ENCODE measurements at places on chromosomes 13 and 19.
A peak's percentile ranks its signal among the peaks of the same experiment; 100 is the strongest.

GRCh38 chr13:31063772-31064171, 97.9 kb downstream of the HSPH1 start:
- no peak for DNase-seq

DNA sequence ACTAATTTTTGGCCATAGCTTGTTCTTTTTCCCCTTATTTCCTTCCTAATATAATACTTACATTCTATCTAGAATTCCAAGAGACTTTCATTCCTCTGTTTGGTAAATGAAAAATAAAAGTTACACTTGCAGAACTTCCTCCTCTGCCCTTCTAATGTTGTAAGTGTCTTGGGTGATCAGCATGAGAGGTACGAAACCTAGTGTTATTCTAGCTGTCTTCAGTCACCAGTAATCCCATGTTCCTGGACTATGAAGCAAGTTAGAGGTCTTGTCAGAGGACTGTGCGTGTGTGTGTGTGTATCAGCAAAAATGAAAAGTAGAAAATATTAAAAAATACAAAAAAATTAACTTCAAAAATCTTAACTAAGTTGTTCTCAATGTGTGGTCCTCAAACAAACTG, 307.0 kb downstream of the SPRY2 start:
- no peak for DNase-seq

DNA sequence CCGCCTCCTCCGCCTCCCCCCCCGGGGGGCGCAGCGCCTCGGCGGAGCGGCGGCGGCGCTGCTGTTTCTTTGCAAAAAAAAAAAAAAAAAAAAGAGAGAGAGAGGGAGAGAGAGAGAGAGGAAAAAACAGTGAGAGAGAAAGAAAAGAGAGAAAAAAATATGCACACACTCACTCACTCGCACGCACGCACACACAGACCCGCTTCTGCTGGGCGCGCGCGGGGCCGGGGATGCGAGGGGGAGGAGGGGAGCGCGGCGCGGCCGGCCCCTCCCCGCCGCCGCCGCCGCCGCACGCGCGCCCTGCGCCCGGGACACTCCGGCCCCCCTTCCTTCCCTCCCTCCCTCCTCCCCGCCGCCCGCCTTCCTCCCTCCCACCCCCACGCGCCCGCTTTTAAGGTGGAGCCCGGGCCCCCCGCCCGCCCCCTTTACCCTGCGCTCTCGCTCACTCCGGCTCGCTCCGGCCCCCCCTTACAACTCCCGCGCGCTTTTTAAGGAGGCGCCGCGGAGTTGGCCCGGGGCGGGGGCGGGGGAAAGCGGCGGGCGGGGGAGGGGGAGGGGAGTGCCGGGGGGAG, at the start of gene SAMD1:
SAMD1 (minus strand) TSS at position 243 of the 572 bp plus-strand sequence.
- DNase-seq = no peak

- no peak for DNase-seq
These were observed 227.5 kb upstream of the SERP2 start for GRCh38 chr13:44146138-44146537.

DNA sequence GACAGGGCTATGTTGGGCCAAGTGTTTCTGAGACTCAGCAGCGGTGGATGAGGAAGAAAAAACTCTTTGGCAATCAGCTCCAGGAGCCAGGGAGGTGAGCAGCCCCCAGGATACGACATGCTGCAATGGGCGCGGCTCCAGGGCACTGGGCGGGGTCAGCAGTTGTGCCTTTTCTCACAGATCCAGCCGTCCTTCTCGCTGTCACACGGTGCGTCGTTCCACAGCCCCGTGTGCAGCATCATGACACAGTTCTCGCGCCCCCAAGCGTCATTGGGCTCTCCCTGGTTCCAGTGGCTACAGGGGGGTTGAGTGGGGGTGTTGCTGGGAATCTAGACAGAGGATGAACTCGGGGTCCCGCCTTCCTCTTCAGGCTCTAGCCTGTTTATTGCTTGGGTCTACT, 2.7 kb downstream of the CLEC4G start:
- DNase-seq = no peak

DNA sequence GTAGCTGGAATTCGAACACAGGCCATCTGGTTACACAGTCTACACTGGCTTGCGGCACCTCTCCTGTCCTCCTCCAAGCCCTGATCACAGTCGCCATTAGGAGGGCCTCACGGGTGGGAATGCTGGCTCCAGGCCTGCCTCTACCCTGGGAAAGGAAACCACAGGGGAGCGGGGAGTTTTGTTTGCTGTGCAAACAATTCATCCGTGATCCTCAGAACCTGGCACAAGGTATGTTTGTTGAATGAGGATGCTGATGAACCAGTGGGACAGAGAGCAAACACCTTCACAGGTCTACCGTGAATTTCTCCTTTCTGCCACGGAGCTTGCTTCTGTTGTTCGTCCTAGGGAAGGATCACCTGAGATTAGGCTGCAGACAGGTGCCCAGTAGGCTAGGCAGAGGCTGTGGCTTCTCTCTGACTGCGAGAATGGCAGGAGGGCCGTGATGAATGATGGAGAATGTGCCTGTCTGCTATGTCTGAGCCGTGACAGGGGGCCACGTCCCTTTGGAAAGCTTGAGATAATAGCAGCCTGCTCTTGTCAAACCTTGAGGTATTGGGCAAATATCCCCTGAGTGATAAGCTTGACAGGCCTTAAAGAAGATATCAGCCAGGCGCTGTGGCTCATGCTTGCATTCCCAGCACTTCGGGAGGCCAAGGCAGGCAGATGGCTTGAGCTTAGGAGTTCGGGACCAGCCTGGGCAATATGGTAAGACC, 36.7 kb downstream of the PIN1 start:
- no peak for DNase-seq

DNA sequence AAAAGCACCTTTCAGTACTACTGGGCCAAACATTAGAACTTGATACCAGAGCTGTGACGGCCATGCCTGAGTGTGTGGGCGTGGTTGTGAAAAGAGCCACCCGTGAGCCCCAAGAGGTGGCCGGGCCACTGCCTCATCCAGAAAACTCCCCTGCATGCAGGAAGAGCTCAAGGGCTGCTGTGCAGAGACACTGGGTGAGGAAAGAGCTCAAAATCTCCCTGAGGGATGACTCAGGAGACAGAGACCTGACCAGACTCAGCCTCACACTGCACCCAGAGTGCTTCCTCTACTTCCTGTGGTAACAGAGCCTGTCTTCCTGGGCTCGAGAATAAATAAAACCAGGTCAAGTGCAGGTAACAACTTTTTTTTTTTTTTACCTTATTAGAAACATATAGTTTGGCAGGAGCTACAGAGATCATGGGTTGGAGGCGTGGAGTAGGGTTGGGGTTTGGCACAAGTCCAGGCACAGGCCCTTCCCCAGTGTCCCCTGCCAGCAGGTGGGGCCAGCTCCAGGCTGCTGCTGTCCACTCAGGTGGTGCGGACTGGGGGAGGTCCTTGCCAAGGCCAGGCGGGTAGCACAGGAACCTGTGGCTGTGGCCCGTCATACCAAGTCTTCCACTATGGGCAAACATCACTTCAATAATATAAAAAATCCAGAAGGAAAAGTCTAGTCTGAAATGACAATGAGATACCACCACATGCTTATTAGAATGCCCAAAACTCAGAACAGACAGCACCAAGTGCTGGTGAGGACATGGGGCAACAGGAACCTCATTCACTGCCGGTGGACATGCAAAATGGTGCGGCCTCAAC, 25.5 kb downstream of the ELL start:
- DNase-seq = peak; percentile 82

GRCh38 chr13:49602005-49602404, 16.6 kb upstream of the RCBTB1 start:
- DNase-seq = no peak

DNA sequence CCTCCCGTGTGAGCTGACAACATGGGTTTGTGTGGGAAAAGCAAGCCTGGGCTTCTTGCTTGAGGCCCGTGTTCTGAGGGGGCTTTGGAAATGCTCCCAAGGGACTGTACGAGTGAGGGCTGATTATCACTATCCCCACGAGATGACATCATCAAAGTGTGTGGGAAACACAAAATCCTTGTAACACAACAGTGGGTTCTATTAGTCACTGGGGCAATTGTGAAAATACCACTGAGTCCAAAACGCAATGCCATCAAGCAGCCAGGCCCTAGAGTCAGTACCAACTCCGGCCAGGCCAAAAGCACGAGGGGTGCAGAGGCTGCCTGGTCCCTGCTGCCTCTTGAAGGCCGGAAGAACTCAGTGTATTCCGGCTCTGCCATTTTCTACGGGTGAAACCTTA, 29.6 kb downstream of the CAPS start:
- DNase-seq = no peak

DNA sequence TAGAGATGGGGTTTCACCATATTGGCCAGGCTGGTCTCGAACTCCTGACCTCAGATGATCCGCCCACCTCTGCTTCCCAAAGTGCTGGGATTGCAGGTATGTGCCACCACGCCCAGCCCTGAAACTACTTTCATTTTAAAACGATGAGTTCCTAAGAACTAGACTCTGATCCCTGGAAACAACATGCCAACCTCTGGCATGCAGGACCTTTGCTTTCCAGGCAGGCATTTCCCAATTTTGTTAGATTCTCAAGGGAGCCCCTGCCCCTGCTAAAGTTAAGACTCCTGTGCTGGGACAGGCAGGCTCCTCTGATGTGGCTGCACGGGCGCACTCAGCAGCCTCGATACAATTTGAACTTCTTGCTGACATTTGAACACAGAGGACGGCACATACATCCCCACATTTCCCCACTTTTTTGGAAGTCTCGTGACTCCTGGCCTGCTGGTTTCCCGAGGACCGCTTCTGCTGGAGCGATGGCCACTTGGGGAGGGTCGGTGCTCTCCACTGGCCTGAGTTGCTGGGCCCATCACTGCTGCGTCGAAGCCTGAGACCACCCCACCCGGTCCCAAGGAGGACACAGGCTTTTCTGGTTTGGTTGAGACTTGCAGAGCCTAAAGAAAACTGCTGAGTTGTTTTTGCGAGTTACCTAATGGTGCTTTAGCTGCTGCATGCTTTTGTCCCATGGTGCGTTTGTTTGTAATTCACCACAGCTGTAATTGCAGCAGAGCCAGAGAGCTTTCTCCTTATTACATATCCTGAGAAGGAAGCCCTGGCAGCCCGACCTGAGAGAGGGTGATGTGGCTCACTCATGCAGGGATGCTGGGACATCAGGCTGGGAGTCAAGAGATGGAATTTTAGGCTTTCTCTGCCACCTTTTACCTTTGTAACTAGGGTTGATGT, 8.2 kb downstream of the ATP11A start:
- DNase-seq = no peak

DNA sequence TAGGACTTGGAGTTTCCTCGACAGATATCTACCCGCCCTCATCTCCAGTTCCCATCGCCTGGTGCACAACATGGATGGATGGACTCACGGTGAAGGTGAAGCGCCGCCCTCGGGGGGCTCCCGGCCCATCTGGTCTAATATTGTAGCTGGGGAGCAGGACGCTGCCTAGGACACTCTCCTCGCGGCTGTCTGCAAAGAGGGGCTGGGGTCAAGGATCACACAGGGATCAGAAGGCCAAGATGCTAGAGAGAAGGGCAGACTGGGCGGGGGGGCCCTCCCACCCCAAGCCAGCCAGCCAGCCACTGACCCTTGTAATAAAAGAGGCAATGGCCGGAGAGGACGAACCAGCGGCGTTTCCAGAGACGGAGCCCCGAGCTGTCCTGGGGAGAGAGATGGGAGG, 7.1 kb downstream of the PLEKHA4 start:
- no peak for DNase-seq

- no peak for DNase-seq
These were observed 2662.9 kb upstream of the PCDH20 start for GRCh38 chr13:64078480-64078936.

DNA sequence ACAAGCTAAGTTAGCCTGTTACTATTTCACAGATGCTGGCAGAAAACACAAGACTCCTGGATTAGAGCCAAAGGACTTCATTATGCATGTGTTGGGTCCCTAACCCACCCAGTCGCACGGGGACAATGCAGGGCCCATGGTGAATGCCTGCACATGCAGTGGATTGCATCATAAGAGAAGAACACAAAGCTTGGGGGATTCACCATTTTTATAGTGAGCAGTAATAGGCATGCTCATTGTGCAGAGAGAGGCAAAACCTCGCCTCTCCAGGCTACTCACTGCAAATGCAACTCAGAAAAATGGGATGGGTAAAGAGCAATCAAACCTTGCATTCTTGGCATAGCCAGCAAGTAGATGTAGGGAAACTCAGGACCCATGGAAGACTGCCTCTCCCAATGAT, 115.8 kb downstream of the DIAPH3 start:
- no peak for DNase-seq

- DNase-seq = no peak
These were observed 172.2 kb downstream of the KCNRG start for GRCh38 chr13:50187352-50188029.

DNA sequence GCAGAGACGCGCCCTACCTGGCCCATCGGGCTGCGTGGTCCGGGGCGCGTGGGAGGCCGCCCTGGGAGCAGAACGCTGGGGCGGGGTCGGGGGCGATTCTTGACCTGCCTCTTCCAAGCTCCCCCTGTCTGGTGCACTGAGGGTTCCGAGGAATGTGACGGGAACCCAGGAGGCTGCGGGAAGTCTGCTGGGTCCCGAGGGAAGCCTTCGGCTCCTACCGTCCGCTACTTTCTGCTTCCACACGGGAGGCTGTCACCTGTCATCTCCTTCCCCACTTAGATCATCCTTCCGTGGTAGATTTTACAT, 781 bp upstream of the SPRYD7 start:
- DNase-seq = no peak

GRCh38 chr19:18792661-18793060, 1.6 kb upstream of the COMP start:
- no peak for DNase-seq

DNA sequence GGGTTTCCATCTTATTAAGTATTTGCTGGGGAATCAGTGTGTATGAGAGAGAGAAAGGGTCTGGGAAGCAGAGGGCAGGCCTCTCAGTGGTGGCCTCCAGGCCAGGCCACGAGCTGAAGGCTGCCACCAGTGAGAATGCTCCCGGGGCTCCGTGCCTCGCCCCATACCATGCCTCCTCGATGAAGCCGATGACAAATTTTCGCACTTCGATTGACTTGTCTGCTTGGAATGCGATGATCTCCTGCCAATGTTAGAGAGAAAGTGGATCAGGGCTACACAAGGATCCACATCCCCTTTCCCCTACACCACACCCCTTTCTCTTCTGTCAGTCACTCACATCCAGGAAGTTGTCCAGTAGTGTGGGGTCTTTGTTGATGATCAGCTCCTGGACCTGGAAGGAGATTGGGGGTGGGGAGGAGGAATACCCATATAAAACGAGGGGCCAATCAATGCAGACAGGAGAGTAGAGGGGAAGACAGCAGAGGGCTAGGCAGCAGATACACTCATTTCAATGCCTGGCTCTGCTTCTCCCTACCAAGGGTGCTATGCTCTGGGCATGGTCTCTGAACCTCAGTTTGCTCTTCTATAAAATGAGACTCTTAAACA, 10.7 kb downstream of the SYMPK start:
- no peak for DNase-seq
